ENCODE measurements at places on chromosomes 1 and 21.

- no peak for DNase-seq
Measured at GRCh38 chr1:53125623-53126360, 16.6 kb downstream of the SLC1A7 start.

DNA sequence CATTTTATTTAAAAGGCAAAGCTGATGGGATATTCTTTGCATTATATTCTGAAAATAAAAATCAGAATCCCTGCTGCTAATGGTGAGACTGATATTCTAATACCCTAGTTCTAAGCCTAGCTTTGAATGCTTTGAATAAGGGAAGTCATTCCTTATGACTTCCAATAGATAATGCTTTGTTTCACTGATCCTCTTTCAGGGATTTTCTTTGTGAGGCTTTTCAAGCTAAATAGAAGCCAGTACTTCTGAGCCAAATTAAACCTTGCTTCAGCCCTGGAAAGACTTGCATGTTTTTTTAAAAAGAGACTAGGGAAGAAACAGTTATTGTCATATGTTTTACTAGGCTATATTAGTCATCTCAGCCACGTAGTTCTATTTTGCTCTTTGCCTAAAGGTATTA lies 68.5 kb upstream of the CACYBP start:
- DNase-seq = no peak

DNA sequence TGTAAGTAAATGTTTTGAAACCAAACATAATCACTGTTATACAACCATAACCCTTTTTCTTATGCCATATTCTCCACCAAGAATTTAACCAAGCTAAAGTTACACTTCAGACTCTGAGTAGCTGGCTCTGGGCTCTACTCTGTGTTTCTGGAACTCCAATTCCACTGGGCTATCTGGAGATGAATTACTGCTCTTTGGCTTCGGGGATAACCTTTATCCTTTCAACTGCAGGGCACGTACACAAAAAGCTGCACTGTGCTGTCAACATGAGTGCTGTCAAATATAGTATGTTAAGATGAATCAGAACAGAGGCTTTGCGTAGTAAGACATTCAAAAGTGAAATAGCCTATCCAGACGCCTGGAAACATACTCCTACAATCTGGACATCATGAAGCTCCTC lies 500.6 kb downstream of the LTN1 start:
- no peak for DNase-seq

- no peak for DNase-seq
Measured at GRCh38 chr1:65027666-65028358, 61.5 kb upstream of the JAK1 start.

- DNase-seq = no peak
Measured at GRCh38 chr1:231201979-231202633, 38.9 kb upstream of the GNPAT start.
